ENCODE measurements at places on chromosomes 12 and 14.

DNA sequence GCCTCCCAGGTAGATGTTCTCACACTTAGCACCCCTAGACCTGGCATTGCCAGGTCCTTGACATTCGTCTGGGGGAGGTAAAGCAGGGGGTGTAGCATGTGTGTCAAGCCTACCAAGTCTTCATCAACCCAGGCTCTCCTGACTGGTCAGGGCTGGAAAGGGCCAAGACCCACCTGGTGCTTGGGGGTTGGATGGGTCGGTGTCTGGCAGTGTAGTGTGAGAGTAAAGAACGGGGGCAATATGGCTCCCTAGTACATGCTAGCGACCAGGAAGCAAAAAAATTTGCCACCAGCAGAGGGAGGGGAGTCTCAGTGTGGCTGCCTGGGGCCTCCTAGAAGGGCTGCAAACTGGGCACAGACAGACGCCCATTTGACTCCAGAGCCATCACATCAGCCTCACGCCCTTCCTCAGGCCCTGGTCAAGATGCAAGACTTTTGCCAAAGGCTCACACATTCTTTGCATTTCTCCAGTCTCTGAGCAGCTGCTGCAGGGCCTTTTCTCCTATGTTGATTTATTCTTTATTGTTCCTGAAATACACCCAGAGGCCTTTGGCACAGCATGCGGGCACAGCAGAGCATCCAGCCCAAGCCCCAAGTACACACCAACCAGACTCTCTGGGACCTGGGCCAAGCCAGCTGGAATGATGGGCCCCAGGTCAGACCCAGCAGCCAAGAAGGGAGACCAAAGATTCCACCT is 38.3 kb upstream of the PNMA1 start:
- no peak for DNase-seq

GRCh38 chr14:25116607-25117006 is 66.7 kb upstream of the STXBP6 start:
- DNase-seq = no peak

DNA sequence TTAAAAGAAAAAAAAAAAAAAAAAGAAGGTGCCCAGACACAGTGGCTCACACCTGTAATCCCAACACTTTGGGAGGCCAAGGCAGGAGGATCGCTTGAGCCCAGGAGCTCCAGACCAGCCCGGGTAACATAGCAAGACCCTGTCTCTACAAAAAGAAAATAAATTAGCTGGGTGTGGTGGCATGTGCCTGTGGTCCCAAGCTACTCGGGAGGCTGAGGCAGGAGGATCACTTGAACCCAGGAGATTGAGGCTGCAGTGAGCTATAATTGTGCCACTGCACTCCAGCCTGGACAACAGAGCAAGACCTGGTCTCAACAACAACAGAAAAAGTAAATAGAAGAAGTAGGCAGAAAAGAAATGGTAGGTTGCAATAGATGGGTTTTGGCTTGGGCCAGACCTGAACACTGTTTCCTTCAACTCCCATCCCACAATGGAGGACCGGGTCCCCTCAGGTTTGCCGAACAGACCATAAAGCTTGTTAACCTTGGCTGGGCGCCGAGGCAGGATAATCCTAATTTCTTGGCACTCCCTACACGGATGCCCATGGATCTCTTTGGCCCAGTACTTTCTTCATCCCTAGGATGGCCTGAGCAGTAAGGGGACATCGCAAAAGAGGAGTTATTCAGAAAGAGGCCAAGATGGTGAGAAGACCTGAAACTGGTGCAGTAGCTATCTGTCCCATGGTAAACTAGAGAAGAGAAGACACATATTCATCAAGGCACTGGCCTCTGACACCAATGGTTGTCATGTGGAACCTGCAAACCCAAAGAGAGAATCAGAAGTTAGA is 165.5 kb upstream of the CCND2 start:
- DNase-seq = no peak

- DNase-seq = no peak
These were observed 105.0 kb upstream of the METAP2 start for GRCh38 chr12:95368931-95369330.

Measured in non-pigmented ciliary epithelial cell (primary cell).